Neural progenitor cell (in vitro differentiated cells): ENCODE measurements at places on chromosomes 6 and 20. TPM values are rescaled to one million over a fixed set of nuclear protein-coding genes. Genes with fewer than 3 reads are reported as not detected.

DNA sequence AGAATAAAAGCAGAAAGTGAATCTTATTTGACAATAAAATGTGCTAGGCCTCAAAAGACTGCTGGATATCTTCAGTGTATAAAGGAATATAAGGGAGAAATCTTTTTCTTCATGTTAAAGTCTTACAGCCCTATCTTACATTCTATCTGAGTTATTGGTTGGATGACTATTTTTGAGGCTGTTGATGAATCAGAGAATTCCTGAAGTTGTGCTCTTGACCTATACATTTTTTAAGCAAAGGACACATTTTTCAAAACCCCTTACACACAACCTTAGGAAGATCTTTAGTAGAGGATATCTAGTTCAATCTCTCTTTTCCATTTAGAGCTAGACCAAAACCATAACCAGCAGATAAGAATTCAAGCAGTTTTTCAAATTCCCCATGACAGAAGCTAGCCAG, 10.9 kb upstream of the CGA start:
- no peaks in the 10 kb centered on the region for H3K36me3 ChIP-seq
- no peak overlapping the region for H3K27ac ChIP-seq
- no peaks in the 10 kb centered on the region for H3K27me3 ChIP-seq
- peaks cover 6% of the 10 kb centered on the region for H3K4me1 ChIP-seq
- H3K4me3 ChIP-seq = no peak overlapping the region
- DNase-seq = no peak

- H3K4me3 ChIP-seq = no peak overlapping the region
- H3K27ac ChIP-seq = no peak overlapping the region
- no peaks in the 10 kb centered on the region for H3K27me3 ChIP-seq
- H3K36me3 ChIP-seq = no peaks in the 10 kb centered on the region
Observed at GRCh38 chr6:16049168-16049567, 79.7 kb upstream of the MYLIP start.

- H3K36me3 ChIP-seq = no peaks in the 10 kb centered on the region
- peaks cover 3% of the 10 kb centered on the region for H3K4me1 ChIP-seq
- no peak overlapping the region for H3K27ac ChIP-seq
Observed at GRCh38 chr6:125170376-125170775, 16.8 kb downstream of the TPD52L1 start.

The SLC22A16 gene
- total RNA-seq = not detected in 2 replicates

The MAP7 gene
- 8.9 and 9.0 TPM in 2 replicates for total RNA-seq

DNA sequence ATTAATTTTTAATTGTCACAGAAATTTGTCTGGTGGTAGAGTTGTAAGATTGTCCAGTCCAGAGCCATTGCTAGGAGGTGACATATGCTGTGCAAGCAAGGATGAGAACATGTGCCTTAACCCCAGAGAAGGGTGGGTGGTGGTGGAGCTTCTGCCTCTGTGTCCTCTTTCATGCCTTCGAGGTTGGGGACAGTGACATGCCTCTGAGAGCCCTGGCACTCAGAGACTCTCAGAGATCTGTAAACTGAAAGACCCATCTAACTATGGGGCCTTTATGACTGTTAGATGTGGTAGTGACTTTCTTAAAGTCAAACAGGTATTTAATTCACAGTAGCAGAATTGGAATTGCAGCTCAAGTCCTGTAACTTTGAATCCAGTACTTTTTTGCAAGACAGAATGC, 132.4 kb downstream of the JARID2 start:
- H3K36me3 ChIP-seq = no peaks in the 10 kb centered on the region
- H3K27me3 ChIP-seq = no peaks in the 10 kb centered on the region
- no peak overlapping the region for H3K27ac ChIP-seq
- no peak overlapping the region for H3K4me3 ChIP-seq
- H3K4me1 ChIP-seq = peaks cover 8% of the 10 kb centered on the region

DNA sequence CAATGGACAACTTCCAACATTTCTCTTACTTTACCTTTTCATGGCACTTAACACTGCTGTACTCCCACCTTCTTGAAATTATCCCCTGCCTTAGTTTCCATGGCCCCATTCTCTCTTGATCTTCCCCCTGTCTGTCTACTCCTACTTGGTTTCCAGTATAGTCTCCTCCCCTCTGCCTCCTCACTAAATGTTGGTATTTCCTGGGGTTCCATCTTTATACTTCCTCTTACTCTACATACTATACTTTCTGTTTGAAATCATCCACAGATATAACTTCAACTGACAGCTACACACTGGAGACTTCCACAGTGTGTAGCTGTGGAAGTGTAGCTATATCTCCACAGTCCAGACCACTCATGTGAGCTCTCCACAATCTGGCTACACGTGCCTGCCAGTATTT, 13.5 kb downstream of the ZHX3 start:
- H3K36me3 ChIP-seq = no peaks in the 10 kb centered on the region
- DNase-seq = no peak
- H3K27me3 ChIP-seq = no peaks in the 10 kb centered on the region
- H3K4me1 ChIP-seq = no peaks in the 10 kb centered on the region
- no peak overlapping the region for H3K27ac ChIP-seq
- H3K4me3 ChIP-seq = no peak overlapping the region

DNA sequence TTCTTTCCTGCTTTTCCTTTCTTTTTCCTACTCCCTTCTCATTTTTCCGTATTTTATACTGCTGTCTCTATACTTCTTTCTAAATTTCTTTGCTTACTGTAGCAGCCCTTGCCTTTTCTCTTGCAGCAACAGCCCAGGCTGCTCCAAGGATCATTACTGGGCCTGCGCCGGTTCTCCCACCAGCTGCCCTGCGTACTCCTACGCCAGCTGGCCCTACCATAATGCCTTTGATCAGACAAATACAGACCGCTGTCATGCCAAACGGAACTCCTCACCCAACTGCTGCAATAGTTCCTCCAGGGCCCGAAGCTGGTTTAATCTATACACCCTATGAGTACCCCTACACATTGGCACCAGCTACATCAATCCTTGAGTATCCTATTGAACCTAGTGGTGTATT, 148.8 kb downstream of the QKI start:
- H3K27me3 ChIP-seq = no peaks in the 10 kb centered on the region
- H3K4me3 ChIP-seq = no peak overlapping the region
- no peak for DNase-seq
- H3K27ac ChIP-seq = no peak overlapping the region

DNA sequence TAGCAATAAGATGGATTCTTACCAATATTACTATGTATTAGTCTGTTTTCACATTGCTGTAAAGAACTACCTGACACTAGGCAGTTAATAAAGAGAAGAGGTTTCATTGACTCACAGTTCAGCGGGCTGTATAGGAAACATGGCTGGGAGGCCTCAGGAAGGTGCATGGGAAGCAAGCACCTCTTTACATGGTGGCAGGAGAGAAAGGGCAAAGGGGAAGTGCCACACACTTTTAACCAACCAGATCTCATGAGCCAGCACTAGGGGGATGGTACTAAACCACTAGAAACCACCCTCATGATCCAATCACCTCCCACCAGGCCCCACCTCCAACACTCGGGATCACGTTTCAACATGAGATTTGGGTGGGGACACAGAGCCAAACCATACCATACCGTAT, 40.7 kb upstream of the CCDC167 start:
- no peak overlapping the region for H3K4me3 ChIP-seq
- peaks cover 31% of the 10 kb centered on the region for H3K4me1 ChIP-seq
- H3K36me3 ChIP-seq = no peaks in the 10 kb centered on the region
- H3K27me3 ChIP-seq = peaks cover 35% of the 10 kb centered on the region
- H3K27ac ChIP-seq = no peak overlapping the region
- no peak for DNase-seq

The METTL24 gene
- total RNA-seq = 3.2 and 4.5 TPM in 2 replicates

DNA sequence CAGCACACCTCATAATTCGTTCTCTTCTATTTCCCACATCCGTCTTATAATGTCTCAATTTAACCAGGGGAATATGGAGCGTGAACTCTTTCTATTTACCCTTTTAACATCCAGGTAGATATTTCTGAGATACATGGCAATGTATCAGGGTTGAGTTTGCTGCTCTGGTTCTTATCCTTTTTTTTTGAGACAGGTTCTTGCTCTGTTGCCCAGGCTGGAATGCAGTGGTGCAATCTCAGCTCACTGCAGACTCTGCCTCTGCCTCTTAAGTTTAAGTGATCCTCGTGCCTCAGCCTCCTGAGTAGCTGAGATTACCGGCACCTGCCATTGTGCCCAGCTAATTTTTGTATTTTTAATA, 36.5 kb downstream of the KLHL31 start:
- no peaks in the 10 kb centered on the region for H3K27me3 ChIP-seq
- no peaks in the 10 kb centered on the region for H3K4me1 ChIP-seq
- H3K27ac ChIP-seq = no peak overlapping the region
- H3K4me3 ChIP-seq = no peak overlapping the region
- DNase-seq = no peak

- no peak overlapping the region for H3K4me3 ChIP-seq
- peaks cover 3% of the 10 kb centered on the region for H3K4me1 ChIP-seq
- no peaks in the 10 kb centered on the region for H3K27me3 ChIP-seq
- H3K36me3 ChIP-seq = no peaks in the 10 kb centered on the region
- DNase-seq = no peak
Observed at GRCh38 chr6:167401525-167402194, 76.8 kb downstream of the TTLL2 start.

GRCh38 chr6:66161546-66162108, 454.6 kb upstream of the EYS start:
- no peaks in the 10 kb centered on the region for H3K36me3 ChIP-seq
- DNase-seq = no peak
- H3K4me3 ChIP-seq = no peak overlapping the region
- no peaks in the 10 kb centered on the region for H3K27me3 ChIP-seq

DNA sequence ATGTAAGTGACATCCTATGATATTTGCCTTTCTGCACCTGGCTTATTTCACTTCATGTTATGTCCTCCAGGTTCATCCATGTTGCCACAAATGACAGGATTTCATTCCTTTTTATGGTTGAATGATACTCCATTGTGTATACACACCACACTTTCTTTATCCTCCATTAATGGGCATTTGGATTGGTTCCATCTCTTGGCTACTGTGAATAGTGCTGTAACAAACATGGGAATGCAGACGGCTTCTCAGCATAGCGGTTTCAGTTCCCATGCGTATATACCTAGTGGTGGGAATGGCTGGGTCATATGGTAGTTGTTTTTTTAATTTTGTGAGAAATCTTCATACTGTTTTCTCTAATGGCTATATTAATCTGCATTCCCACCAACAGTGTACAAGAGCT, 14.8 kb downstream of the MTHFD1L start:
- no peaks in the 10 kb centered on the region for H3K27me3 ChIP-seq
- H3K27ac ChIP-seq = no peak overlapping the region
- peaks cover 41% of the 10 kb centered on the region for H3K4me1 ChIP-seq
- no peaks in the 10 kb centered on the region for H3K36me3 ChIP-seq
- no peak overlapping the region for H3K4me3 ChIP-seq

The GRM1 gene
- 0.50 and 0.79 TPM in 2 replicates for total RNA-seq

DNA sequence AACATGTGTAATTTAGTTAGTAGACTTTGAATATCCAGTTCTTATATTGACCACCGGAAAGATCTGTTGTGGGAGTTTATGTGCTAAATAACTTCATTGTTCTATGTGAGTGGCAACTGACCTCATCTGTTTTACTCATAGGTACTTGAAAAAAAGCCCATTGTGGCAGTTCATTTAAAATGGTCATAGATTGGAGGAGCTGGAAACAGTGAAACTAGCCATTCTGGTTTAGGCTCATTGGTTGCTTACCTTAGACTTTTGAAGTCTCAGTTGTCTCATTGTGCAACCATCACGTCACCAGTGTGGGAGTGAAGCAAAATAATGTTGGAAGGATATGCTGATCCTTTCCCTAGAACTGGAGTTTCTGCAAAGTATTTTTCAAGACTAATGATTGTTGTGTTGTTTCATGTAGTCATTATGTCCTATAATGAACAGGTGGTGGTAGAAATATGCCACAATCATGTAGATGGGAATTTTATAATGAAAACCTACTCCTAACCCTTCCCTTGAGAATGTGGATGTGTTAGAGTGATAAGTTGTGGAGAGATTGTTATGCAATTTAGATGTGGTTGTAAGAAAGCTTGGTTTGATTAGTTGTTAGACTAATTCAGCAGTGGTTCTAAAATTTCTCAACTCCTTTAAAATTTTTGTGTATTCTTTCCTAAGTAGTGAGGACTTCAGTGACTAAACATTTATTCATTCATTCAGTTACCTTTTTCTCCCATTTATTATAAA, 18.3 kb downstream of the DSP start:
- no peak for DNase-seq
- H3K27ac ChIP-seq = no peak overlapping the region
- H3K4me3 ChIP-seq = no peak overlapping the region
- H3K4me1 ChIP-seq = no peaks in the 10 kb centered on the region
- no peaks in the 10 kb centered on the region for H3K36me3 ChIP-seq

GRCh38 chr6:108453601-108454185, 107.0 kb upstream of the FOXO3 start:
- DNase-seq = no peak
- no peaks in the 10 kb centered on the region for H3K27me3 ChIP-seq
- H3K4me1 ChIP-seq = peaks cover 12% of the 10 kb centered on the region
- H3K27ac ChIP-seq = no peak overlapping the region

The TMEM244 gene
- total RNA-seq = not detected in 2 replicates

DNA sequence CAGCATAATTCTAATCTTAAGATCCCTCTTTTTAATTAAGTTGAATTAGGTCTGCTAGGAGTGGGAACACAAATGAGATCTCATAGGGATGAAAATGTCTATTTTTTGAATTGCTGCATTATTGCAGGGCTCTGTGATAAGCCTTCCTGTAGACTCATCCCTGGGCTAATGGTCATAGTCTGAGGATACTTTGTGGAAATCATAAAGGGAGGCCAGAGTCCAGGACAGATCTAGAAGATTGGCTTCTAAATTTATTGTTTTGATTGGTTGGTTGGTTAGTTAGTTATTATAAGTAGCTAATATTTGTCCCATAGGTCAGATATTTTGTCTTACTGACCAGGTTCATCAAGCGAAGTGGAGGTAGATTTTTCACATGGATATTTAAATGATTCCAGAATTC, 142.3 kb downstream of the AKAP7 start:
- H3K4me3 ChIP-seq = no peak overlapping the region
- no peaks in the 10 kb centered on the region for H3K36me3 ChIP-seq
- peaks cover 16% of the 10 kb centered on the region for H3K4me1 ChIP-seq
- no peak overlapping the region for H3K27ac ChIP-seq
- no peaks in the 10 kb centered on the region for H3K27me3 ChIP-seq

The MRAP2 gene
- total RNA-seq = 0.59 and 0.75 TPM in 2 replicates

DNA sequence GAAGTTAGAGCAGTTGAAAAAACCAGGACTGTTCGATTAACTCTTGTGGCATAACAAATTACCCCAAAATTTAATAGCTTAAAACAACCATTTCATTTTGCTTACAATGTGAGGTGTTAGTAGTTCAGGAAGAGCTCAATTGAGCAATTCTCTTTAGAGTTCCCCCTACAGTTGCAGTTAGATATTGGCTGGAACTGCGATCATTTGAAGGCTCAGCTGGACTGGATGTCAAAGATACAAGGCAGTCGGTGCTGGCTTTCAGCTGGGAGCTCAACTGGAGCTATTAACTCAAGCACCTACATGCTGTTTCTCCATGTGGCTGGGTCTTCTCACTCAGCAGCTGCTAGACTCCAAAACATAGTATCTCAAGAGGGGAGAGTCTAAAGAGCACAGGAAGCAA, 96.0 kb upstream of the LOC128125822 start:
- DNase-seq = peak; percentile 35
- H3K4me3 ChIP-seq = no peak overlapping the region
- no peaks in the 10 kb centered on the region for H3K36me3 ChIP-seq
- no peak overlapping the region for H3K27ac ChIP-seq
- H3K4me1 ChIP-seq = no peaks in the 10 kb centered on the region

The SULF2 gene
- 24.0 and 38.0 TPM in 2 replicates for total RNA-seq
